Activated CD4-positive, alpha-beta T cell treated with anti-CD3 and anti-CD28 coated beads, Interleukin-10, Interleukin-2, amounts not matched to agents 100 ng/mL and 50 ng/mL, durations not matched to agents 16 hours and 8 hours (primary cell): ENCODE measurements at places on chromosomes 7 and 10.

GRCh38 chr10:12833451-12833850 is 168.1 kb downstream of the CCDC3 start:
- DNase-seq, result no peak

GRCh38 chr7:144516729-144517525 is 113.4 kb upstream of the NOBOX start:
- no peak for DNase-seq

DNA sequence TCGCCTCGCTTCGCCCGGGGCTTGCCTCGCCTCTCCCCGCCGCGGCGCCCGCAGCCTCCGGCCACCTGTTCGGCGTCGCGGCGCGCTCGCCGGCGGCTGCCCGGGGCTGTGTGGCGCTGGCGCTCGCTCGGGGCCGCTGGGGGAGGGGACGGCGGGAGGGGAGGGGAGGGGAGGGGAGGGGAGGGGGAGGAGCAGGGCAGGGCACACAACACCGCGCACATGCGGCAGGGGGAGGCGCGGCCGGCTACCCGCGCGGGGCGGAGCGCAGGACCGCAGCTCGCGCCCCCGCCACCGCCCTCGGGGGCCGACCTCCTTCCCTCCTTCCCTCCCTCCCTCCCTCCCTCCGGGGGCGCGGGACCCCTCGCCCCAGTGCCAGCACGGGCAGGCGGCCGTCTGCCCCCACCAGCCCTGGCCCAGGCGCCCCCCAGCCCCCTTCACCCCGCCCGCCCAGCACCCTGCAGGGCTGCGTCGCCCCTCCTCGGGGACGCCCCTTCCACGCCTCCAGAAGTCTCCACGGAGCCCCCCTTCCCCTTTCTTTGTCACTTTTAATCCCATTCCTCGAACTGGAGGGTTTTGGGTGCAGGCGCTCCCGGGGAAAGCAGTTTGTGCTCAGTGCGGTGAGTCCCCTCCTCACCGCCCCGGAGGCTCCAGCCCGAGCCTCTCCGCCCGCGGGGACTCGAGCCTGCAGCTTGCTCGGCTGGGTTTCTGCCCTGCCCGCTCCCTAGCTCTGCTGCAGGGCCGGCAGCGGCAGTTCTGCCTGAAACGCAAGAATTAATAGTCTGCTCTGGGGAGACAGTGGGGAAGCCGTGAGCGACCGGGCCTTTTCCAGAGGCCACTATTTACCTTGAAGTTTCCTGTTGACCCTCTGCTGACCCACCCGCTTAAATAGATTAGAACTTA is at the start of gene PARD3:
Gene PARD3, minus strand, starts transcription at position 112 of the 900 bp plus-strand sequence. CDS start 301 bp downstream, outside the sequence.
- peak; percentile 23 for DNase-seq

GRCh38 chr10:130188195-130189175 is 52.3 kb downstream of the GLRX3 start:
- no peak for DNase-seq

GRCh38 chr7:23714150-23714464 is 4.1 kb downstream of the STK31 start:
- DNase-seq, result no peak

DNA sequence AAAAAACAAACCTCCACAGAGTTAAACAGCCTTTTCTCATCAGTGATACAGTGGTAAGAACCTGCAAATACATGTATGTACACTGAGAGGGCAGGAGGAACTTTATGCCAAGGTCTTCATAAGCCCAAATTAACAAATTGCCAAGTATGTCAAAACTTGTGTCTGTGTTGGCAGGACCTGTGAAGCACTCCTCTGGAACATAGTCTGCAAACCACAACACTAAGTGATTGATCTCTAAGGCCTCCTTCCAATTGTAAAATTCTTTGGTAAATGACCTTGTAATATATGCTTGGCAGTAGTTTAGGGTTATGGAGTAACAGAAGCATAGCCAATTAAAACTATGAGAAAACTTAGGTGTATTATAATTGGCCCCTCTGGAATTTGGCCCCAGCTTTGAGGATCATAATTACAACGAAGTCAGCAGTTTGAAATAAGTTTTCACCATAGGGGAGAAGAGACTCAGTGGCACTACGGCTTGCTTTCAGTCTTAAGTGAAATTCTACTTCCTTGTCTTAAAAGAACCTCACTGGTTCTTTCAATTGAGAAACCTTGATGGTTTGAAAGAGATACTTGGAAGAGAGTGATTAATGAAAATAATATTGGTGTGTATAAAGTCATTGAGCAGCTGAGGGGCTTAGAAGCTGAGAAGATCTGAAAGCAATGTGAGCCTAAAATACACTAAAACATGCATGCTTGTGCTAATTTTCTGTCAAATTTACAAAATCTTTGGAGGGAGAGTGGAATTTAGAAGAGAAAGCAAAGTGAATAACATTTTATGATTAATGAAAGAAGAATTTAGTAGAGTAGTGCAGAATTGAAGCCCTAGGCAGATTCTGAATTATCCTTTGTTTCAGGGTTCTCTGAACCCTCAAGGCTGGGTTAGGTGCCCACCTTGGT is 57.6 kb downstream of the CNNM2 start:
- DNase-seq, result no peak

DNA sequence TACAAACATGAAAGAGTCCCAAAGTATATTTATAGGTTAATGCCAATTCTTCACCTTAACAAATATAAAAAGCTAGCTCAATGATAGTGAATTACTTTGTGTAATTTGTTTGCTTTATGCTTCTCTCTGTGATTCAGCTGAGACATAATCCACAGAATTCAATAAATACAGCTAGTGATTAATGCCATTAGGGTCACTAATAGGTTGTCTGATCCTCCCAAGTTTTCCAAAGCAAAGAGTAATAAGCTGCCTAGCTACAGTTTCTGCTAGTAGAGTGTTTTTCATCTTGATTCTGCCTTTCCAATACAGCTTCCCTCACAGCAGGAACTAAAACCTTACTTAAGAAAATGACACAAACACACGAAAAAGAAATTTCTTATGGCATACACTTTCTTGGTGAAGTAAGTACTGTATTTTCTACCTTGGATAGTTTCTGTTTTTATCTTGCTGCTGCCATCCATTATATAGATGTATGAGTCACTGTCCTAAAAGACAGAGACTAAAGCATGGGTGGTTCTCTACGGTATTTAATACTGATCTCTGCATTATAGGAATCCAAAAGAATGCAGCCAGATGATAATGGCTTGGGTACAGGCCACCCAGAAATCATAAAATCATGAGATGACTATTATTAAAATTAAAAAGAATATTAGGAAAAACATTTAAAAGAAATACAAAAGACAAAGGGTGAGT is 170.0 kb downstream of the TPK1 start:
- DNase-seq, result no peak

DNA sequence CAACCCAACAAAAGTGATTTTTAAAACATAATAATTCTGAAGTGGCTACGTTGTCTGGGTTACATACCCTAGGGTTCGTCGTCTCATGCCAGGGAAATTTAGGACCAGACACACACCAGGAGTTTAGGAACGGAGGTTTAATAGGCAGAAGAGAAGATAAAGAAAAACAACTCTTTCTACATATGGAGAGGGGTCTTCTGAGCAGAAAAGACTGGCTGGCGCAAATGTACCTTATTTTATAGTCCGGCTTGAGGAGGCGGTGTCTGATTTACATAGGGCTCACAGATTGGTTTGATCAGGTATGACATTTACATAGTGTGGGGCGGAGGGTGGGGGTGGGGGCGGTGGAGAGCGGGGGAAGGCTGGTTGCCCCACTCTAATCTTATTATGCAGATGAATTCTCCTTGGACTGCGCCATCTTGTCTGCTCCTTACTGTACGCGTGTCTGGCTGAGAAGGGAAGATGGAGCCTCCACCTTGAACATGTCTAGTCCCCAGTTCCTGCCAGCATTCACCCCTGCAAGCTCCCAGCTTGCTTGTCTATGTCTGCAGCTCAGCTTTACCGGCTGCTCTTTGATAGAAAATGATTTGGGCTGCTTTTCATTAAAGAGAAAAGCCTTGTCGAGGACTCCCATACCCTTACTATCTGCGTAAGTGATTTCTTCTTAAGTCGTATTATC is 98.7 kb downstream of the RALA start:
- DNase-seq, result no peak

DNA sequence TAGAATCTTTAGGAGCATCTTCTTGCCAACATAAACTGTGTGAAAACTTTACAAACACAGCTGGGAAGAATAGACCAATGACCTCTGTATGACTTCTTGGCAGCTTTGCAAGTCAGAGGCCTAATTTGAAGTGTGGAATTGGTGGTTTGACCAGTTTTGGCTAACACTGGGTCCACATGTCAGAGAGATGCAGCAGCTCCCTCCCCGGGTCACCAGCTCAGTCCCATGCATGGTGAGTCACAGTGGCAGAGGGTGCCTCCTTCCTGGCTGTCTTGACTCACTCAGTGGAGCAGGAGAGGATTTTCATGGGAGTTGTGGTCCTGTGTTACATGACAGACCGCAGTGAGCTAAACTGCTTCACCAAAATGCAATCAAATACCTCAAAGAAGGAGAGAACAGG is 8.2 kb upstream of the STARD3NL start:
- DNase-seq, result peak; percentile 19

DNA sequence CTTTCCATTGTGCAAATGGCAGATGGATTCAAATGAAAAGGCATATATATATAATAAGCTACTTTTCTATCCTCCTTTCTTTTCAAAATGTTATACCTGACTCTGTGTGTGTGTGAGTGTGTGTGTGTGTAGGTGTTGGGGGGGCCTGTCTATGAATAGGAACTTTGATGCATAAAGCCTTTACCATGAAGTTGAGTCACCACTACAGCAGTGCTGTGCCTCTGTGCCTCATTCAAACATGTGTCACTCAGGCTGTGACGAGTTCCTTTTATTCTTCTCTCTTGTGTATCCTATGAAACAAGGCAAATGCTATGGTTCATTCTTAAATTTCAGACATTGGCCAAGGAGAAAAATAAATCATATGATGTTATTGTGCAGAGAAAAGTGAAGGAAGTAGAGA is 52.7 kb upstream of the DKK1 start:
- DNase-seq, result no peak

GRCh38 chr7:143314127-143314526 is 1.8 kb upstream of the CLCN1 start:
- DNase-seq, result no peak

DNA sequence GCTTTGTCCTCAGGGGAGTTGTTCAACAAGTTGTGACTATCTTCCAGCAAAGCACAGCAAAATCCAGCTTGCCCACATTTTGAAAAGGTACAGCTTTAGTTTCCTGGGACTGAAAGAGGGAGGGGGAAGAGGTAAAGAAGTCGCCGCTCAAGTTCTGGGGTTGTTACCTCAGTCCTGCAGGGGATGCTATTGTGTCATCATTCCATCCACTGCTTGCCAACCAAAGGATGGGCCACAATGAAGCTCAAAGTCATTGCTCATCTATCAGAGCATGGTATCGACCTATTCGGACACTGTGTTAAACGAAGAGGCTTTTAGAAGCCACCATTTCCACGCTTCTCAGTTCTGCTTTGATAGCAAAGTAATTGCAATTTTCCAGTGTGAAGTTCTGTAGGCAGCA is 34.3 kb downstream of the NPY start:
- peak; percentile 13 for DNase-seq

GRCh38 chr10:124626759-124627380 is 117.3 kb downstream of the FAM53B start:
- DNase-seq, result peak; percentile 81

DNA sequence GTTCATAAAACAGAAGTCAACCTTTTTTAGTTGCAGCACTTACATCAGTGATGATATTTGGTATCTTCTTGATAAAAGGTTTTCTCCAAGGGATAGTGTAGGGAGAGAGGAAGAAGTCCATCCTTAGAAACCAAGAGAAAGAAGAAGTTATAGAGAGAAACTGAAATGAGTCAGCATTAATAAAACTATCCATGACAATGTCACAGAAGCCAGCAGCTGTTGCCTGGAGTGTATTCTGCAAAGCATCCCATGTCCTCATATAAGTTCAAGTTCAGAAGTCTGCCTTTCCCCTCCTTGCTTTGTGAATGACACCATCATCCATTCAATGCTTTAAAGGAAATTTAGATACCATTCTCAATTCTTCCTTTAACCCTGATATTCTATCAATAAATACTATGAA is 14.4 kb upstream of the COL1A2 start:
- DNase-seq, result no peak

GRCh38 chr7:131302876-131303707 is 24.6 kb upstream of the MKLN1 start:
- no peak for DNase-seq

DNA sequence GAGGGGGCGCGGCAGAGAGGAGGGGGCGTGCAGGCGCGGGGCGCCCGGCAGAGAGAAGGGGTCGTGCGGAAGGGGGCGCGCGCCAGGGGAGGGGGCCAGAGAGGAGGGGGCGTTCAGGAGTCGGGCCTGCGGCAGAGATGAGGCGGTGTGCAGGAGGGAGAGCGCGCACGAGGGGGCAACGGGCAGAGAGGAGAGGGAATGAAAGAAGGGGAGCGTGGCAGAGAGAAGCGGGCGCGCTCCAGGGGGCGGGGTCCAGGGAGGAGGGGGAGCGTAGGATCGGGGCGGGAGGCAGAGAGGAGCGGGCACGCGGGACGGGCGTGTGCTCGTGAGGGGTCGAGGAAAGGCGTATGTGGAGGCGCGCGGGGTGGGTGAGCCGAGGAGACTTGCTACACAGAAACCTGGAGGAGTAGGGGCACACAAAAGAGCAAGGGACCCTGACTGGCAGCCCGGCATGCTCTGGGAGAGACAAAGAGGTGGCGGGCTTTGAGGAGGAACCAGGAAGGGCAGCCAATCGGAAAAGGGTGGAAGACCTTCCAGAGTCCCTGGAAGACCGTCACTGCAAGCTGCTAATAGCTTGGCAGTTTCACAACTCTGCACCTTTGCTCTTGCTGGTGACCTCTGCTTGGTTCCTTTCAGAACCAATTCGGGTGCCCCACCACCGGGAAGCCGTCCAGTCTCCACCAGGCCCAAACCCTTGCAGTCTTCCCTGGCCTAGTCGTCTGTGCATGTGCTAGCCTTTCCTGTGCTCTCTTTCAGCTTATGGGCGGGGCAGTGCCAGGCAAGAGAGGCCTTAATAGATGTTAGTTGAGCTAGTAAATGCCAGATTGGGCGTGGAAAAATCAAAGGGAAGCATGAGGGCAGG is 639 bp downstream of the DYDC2 start:
- no peak for DNase-seq

- no peak for DNase-seq
Observed at GRCh38 chr10:49831352-49832035, 69.4 kb upstream of the OGDHL start.

- no peak for DNase-seq
Observed at GRCh38 chr10:31341552-31341951, 22.5 kb downstream of the ZEB1 start.

GRCh38 chr7:390761-391410 is 100.9 kb downstream of the FOXL3 start:
- no peak for DNase-seq

DNA sequence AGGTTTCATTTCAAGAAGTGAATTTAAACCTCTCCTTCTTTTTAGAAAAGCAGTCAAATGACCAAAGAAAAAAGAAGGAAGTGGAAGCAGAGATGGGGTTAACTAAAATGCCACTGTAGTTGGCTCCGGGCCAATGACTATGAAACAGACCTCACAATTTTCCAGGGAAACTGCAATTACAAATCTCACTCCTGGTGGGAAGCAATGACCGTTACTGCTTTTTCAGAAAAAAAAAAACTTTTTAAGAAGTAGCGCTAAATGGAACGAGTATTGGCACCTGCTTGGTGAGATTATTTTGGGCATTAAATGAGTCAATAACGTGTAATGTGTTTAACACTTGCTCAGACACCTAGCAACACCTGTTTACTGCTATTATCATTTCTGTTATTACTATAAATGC is 1.2 kb downstream of the SFRP4 start:
- DNase-seq, result peak; percentile 4

GRCh38 chr10:131431533-131431932 is 120.0 kb upstream of the TCERG1L start:
- no peak for DNase-seq

- no peak for DNase-seq
Observed at GRCh38 chr7:78968951-78969350, 484.5 kb downstream of the MAGI2 start.
